GM23338 (cell line): ENCODE measurements at places on chromosomes 5 and 9. TPM values are rescaled to one million over a fixed set of nuclear protein-coding genes. Genes with fewer than 3 reads are reported as not detected.
A peak's percentile ranks its signal among the peaks of the same experiment; 100 is the strongest.

- H3K36me3 ChIP-seq: peaks cover 7% of the 10 kb centered on the region; the same call in 1 of the 2 replicates
- no peaks in the 10 kb centered on the region for H3K4me1 ChIP-seq
- H3K27me3 ChIP-seq: no peaks in the 10 kb centered on the region
Observed at GRCh38 chr9:135858491-135859185, 48.7 kb downstream of the CAMSAP1 start.

GRCh38 chr5:14342306-14342705 is 199.2 kb downstream of the TRIO start:
- DNase-seq: no peak
- H3K27me3 ChIP-seq: no peaks in the 10 kb centered on the region
- 0 out of 2 replicates have a peak, but pooled peaks cover 1% of the 10 kb centered on the region for H3K36me3 ChIP-seq
- peak overlapping the region; percentile 79 for H3K27ac ChIP-seq

DNA sequence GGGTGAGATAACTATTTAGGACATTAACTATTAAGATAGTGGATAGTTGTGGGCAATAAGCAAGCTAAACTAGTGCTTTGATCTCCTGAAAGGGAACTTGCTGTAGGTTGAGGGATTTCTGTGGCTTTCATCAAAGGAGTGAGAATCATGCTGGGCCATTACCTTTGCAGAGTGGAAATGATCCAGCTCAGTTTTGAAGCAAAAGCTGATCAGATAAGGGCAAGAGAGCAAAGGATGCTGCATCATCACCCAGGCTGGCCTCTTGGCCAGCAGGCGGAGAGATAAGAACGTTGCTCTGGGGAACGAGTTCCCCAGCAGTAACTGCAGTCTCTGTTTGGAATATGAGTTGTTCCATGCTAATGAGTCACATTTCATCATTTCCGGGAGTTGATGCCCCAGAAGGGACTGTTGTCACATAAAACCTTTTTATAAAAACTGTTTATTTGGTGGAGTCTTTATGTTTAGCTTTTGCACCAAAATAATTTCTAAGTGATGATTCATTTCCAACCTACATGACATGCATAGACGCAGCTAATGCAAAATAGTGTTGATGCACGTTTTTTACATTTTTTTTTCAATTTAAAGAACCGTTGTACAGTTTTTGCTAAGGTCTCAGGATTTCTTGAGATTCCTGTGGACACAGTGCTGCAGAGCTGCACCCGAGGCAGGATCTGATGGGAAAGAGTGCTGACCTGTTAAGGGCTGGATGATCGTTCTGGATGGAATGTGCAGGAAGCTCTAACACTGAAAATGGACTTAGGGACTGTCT is 99.3 kb downstream of the ACTBL2 start:
- no peaks in the 10 kb centered on the region for H3K36me3 ChIP-seq
- H3K4me3 ChIP-seq: no peak overlapping the region
- H3K4me1 ChIP-seq: no peaks in the 10 kb centered on the region

DNA sequence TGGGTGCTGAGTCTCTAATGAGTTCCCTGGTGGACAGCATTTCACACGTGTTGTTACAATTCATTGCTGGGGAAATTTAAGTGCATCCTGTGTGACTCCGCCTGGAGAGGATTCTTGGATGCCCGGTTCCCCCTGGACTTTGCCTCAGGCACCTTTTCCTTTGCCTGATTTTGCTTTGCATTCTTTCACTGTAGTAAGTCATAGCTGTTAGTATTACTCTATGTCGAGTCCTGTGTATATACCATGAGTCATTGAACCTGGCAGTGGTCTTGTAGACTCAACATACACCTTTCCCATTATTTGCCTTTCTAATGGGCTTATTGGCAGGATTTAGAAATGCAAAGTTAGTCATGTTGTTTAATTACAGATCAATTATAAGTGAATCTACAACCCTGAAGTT is 81.9 kb upstream of the DHFR start:
- no peaks in the 10 kb centered on the region for H3K36me3 ChIP-seq
- H3K27me3 ChIP-seq: no peaks in the 10 kb centered on the region
- DNase-seq: no peak
- peaks cover 5% of the 10 kb centered on the region; the same call in 1 of the 2 replicates for H3K4me1 ChIP-seq
- no peak overlapping the region for H3K27ac ChIP-seq
- H3K4me3 ChIP-seq: no peak overlapping the region

DNA sequence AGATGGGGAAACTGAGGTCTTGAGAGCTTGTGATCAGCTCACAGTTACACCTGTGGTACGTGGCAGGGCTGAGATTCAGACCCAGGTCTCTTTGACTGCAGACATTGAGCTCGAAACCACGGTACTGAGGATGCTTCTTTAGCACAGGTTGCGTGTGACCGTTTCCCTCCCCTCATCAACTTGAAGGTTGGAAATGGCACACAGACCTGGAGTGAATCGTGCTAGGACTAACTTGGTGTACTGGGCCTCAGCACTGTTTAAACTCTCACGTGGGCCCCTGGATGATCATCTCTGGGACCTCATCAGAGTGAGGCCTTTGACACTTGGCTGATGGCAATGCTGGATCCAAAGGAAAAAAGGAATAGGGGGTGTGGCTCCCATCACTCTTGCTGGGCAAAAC is 106.0 kb downstream of the MVB12B start:
- peaks cover 3% of the 10 kb centered on the region; the same call in 1 of the 2 replicates for H3K4me1 ChIP-seq
- no peak for DNase-seq
- H3K4me3 ChIP-seq: no peak overlapping the region
- H3K36me3 ChIP-seq: no peaks in the 10 kb centered on the region

DNA sequence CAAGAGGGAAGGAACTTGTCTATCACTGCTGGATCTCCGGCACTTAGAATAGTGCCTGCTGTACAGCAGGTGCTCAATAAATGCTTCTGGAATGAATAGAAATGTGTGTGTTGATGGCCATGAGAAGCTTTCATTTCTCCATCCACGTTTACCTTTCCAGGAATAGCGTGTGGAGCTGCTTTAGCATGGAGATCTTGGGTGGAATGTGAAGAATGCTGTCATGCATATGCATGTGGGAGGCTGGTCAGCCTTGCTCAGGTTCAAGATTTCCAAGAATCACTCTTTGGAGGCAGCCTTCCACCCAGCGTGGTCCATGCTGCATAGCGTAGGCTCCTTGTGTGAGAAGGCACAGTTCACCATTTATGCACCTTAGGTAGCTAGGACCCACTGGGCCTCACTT is 19.2 kb downstream of the COL15A1 start:
- no peaks in the 10 kb centered on the region for H3K27me3 ChIP-seq
- peaks cover 10% of the 10 kb centered on the region for H3K4me1 ChIP-seq
- peak; percentile 73 for DNase-seq
- H3K27ac ChIP-seq: no peak overlapping the region
- no peak overlapping the region for H3K4me3 ChIP-seq

- peaks cover 100% of the 10 kb centered on the region for H3K27me3 ChIP-seq
- no peak overlapping the region for H3K27ac ChIP-seq
- H3K36me3 ChIP-seq: no peaks in the 10 kb centered on the region
- H3K4me1 ChIP-seq: peaks cover 47% of the 10 kb centered on the region
Observed at GRCh38 chr9:1044643-1045042, 5.5 kb upstream of the DMRT2 start.

DNA sequence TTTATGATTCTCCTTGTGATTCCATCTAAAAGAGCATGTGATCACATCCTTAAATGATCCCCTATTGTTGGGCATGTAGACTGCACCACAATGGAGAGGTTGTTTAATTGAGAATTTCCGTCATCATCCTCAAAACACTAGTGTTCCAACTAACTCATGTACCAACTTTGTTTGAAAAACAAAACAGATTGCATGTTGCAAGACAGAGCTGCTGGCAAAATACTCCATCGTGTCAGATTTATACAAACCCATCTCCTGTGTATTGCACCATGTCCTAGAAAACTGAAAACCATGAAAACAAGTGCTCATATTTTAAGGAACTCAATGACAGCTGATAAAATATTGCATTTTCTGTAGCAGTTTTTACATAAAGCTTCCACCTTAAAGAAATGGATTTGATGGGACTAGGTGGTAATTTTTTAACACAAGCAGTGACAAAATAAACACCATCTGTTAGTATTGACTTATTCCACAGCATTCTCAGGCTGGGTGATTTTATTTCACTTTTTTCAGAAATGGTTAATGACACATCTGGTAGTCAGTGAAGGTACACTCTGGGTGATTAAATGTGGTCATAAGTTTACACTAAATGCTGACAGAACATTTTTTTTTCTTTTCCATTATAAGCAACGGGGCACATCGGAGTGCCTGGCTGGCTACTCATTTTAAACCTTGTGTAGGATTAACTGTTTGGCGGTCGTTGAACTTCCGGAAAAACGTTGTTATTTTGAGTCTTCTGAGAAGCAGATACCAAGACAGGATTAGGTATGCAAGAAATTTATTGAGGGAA is 602.9 kb upstream of the WWC1 start:
- H3K4me3 ChIP-seq: no peak overlapping the region
- H3K36me3 ChIP-seq: no peaks in the 10 kb centered on the region
- no peak for DNase-seq
- H3K4me1 ChIP-seq: no peaks in the 10 kb centered on the region

Gene PLCXD3
- 0.03 TPM in 1 of 2 replicates, not detected in the other for total RNA-seq

Gene FYB1
- total RNA-seq: not detected in 2 replicates
